ENCODE measurements at places on chromosomes 3 and 15. TPM values are rescaled to one million over a fixed set of nuclear protein-coding genes. Genes with fewer than 3 reads are reported as not detected.

KNG1 gene
- 0.21 TPM for total RNA-seq

UMPS gene
- 6.4 TPM for total RNA-seq

POPDC2 gene
- total RNA-seq: 731 TPM

CDHR4 gene
- not detected for total RNA-seq

CTXN2 gene
- not detected for total RNA-seq

GP9 gene
- not detected for total RNA-seq

FAM240A gene
- total RNA-seq: not detected

CSK gene
- total RNA-seq: 23.3 TPM

GOLGA8J gene
- total RNA-seq: not detected

PRKCD gene
- total RNA-seq: 28.3 TPM

HEG1 gene
- total RNA-seq: 143 TPM

TNNC1 gene
- 6,035 TPM for total RNA-seq

SERPINI2 gene
- total RNA-seq: 0.46 TPM

EPHA3 gene
- total RNA-seq: 5.4 TPM

LRRC31 gene
- not detected for total RNA-seq

RPL22L1 gene
- total RNA-seq: 9.4 TPM

All from heart right ventricle (tissue), 16 donors.